ENCODE measurements at places on chromosomes 16 and 17.
A peak's percentile ranks its signal among the peaks of the same experiment; 100 is the strongest.

GRCh38 chr16:49455181-49455990, 81.8 kb downstream of the C16orf78 start:
- DNase-seq, result no peak

DNA sequence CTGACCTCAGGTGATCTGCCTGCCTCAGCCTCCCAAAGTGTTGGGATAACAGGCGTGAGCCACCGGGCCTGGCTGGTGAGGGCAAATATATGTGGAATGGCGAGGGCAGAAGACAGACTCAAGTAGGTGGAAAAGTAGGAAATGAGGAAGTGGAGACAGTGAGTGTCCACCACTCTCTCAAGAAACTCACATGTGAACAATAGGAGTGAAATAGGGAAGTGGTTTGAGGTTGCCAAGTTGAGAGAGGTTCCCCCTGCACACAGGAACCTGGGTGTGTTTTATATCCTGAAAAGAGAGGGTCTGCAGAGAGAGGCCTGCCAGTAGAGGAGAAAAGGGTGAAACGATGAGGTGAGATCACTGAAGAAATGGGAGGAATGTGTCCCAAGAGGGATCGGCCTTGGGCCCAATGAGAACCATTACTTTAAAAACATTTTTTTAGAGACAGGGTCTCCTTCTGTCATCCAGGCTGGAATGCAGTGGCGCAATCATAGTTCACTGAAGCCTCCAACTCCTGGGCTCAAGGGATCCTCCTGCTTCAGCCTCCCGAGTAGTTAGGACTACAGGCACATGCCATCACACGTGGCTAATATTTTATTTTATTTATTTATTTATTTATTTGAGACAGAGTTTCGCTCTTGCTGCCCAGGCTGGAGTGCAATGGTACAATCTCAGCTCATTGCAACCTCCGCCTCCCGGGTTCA, 17.1 kb upstream of the CORO1A start:
- no peak for DNase-seq

GRCh38 chr17:21275047-21275578, 9.4 kb upstream of the MAP2K3 start:
- no peak for DNase-seq

DNA sequence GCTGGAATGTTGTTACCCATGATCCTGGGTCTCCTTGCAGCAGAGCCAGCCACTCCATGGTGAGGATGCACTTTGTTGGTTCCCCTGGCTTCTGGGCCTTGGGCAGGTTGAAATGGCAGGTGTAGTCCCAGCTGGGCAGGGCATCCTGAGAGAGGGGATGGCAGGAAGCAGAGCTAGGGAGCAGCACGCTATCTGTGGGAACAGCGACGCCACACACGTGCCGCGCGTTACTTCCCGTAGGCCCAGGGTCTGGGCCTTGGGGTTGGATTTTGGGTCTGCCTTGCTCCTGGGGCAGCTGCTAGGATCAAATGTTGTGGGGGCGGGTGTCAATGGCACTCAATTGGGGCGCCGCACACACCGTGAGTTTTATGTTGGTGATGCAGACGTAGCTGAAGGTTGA, 368.0 kb downstream of the CPPED1 start:
- no peak for DNase-seq

- DNase-seq, result no peak
Observed at GRCh38 chr17:28460901-28461300, 12.5 kb upstream of the SLC13A2 start.

DNA sequence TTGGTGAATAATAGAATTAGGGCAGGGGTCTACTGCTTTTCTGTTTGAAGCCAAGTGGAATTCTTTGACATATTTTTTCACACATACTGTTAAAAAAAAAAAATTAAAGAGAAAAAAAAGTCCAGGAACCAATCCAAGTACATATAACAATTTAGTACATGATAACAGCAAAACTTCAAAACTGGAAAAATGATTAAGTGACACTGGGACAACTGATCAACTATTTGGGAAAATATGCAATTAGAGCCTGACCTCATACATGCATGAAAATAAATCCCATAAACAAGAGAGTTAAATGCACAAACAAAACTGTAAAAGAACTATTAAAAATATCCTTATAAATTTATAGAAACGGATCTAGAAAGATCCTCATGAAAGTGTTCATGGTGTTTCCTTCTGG, 27.7 kb downstream of the BRIP1 start:
- no peak for DNase-seq

- no peak for DNase-seq
Observed at GRCh38 chr17:12691173-12691572, 25.5 kb downstream of the MYOCD start.

- DNase-seq, result peak; percentile 39
Observed at GRCh38 chr17:79444198-79444597, 166.7 kb downstream of the RBFOX3 start.

DNA sequence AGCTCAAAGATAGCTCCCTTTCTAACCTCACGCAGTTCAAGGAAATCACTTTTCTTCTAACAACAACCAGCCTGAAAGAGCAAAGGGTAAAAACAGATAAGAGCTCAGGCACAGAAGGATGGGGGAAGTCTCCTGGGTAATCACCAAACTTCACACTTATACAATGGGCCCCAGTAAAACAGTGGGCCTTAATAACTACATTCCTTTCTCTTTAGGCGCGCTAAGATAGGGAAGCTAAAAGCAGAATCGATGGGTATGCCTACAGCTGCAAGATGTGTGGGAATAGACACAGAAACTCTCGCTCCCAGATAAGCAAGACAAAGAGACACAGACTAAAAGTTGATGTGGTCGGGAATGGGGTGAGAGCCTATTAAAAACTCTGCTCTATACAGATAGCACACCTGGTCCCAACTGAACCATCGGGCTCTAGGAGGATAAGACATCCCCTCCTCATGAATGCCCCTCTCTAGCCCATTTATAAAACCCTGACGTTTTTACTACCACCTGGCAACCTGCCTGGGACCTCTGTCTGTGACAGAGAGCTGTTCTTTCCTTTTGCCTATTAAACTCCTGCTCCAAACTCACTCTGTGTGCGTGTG, 826 bp downstream of the LYZL6 start:
- no peak for DNase-seq

DNA sequence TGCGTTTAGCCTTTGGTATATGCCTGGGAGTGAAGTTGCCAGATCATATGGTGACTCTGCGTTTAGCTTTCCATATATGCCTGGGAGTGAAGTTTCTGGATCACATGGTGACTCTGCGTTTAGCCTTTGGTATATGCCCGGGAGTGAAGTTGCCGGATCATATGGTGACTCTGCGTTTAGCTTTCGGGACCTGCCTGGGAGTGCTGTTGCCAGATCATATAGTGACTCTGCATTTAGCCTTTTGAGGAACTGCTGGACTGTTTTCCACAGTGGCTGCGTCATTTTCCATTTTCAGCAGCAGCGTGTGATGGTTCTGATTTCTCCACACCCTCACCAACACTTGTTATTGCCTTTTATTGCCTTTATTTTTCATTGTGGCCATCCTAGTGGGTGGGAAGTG, 73.0 kb downstream of the OR1D5 start:
- DNase-seq, result no peak

- DNase-seq, result no peak
Observed at GRCh38 chr17:15267996-15268395, 2.9 kb upstream of the PMP22 start.

DNA sequence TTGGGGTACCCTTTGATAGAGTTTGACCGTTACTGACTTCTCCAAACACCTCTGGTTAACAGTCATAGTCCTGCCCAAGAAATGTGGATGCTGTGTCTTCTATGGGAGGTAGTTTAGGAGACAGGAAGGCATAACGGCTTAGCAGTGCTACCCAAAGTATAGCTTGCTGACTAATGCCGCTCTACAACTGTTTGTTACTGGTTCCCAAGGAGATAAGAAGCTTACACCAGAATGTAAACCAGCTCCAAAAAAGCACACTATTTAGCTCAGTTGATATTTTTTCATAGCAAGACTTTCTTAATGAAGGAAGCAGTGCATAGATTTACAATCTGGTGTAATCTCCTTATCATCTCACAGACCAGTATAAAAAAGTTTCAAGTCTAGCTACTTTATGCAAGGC, 95.7 kb downstream of the HS3ST3B1 start:
- no peak for DNase-seq

GRCh38 chr17:51873302-51873701, 285.2 kb downstream of the CA10 start:
- no peak for DNase-seq

GRCh38 chr16:55889518-55889917, 14.3 kb upstream of the CES5A start:
- DNase-seq, result no peak

- no peak for DNase-seq
Observed at GRCh38 chr17:40980596-40980995, 3.5 kb downstream of the KRT40 start.

GRCh38 chr17:75823257-75824041, 20.8 kb downstream of the UNC13D start:
- DNase-seq, result no peak

GRCh38 chr17:69428252-69428980, 13.9 kb downstream of the MAP2K6 start:
- no peak for DNase-seq

DNA sequence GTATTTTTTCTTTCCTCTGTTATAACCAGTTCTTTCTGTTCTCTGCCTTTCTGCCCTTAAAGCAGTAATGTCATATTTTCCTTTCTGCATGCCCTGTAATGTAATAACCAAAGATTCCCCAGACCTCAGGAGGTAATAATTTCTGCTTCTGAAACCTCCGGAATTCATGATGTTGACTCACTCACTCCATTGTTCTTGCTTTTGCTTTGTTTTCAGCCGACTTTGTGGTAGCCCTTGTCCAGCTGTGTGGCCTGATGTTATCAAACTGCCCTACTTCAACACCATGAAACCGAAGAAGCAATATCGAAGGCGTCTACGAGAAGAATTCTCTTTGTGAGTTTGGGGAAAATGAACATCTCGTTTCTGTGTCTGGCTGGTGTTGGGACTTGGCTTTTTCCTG, 55.9 kb downstream of the CDK12 start:
- DNase-seq, result no peak

DNA sequence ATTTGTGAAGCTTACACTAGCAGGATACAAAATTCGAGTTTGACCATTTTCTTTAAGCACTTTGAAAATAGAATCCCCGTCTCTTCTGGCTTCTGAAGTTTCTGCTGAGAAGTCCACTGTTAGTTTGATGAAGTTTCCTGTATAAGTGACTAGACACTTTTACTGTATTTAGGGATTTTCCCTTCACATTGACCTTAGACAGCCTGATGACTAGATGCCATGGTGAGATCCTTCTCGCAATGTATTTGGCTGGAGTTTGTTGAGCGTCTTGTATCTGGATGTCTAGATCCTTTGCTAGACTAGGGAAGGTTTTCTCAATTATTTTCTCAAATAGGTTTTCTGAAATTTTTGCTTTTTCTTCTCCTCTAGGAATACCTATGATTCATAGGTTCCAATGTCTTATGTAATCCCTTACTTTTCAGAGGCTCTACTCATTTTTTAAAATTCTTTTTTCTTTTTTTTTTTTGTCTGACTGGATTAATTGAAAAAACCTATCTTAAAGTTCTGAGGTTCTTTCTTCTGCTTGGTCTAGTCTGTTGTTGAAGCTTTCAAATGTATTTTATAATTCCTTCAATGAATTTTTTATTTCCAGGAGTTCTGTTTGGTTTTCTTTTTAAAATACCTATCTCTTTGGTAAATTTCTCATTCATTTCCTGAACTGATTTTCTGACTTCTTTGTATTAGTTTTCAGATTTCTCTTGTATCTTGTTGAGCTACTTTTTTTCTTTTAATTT, 63.7 kb upstream of the ABCC11 start:
- no peak for DNase-seq

DNA sequence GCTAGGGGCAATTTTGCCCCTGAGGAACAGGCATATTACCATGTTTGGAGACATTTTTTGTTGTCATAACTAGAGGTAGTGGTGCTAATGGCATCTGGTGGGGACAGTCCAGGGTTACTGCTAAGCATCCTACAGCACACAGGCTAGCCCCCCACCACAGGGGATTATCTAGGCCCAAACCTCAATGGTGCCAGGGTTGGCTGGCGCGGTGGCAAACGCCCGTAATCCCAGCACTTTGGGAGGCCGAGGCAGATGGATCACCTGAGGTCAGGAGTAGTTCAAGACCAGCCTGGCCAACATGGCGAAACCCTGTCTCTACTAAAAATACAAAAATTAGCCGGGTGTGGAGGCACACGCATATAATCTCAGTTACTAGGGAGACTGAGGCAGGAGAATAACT, 15.2 kb downstream of the C1QTNF1 start:
- DNase-seq, result no peak

DNA sequence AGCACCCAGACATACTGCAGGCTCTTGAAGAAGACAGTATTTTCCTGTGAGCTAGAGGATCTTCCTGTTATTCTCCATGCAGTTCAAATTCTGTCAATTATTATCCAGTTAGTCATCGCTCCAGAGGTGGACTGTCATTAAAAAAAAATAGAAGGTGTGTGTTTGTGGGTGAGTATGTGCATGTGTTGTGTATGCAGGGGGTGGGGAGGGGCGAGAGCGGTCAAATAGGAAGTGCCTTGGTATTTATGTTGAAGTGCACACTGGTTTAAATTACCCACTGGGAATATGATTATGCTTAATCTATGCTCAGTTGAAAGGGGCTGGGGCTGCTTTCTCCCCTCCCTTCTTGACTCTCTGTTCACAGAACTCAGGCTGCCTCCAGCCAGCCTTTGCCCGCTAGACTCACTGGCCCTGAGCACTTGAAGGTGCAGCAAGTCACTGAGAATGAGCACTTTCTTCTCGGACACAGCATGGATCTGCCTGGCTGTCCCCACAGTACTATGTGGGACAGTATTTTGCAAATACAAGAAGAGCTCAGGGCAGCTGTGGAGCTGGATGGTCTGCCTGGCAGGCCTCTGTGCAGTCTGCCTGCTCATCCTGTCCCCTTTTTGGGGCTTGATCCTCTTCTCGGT, at the start of gene HSD17B2:
Gene HSD17B2 (plus strand): TSS at position 273 of the 632 bp plus-strand sequence. CDS start 172 bp downstream, at position 445.
- DNase-seq, result no peak

- DNase-seq, result no peak
Observed at GRCh38 chr17:39818358-39819000, 45.6 kb downstream of the IKZF3 start.

DNA sequence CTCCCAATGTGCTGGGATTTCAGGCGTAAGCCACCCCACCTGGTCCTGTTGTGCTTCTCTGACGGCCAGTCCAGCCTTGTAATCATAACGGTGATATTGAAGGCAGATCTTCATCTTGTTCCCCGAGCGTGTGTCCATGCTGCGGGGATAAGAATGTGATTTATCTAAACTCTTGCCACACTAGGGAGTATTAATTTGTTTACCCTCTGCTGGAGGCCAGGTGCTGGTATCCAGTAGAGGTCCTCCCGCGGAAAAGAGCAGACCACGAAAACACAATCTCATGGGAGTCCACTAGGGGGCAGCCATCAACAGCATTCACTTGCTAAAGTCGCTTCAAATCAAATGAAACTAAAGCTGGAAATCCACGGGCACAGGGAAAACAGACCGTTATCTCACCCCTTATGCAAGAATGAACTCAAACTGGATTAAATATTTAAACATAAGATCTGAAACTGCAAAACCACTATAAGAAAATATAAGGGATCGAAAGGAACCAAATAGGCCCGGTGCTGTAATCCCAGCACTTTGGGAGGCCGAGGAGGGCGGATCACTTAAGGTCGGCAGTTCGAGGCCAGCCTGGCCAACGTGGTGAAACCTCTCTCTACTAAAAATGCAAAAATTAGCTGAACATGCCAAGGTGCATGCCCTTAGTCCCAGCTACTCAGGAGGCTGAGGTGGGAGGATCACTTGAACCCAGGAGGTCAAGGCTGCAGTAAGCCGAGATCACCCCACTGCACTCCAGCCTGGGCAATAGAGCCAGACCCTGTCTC, 22.3 kb upstream of the RBBP6 start:
- DNase-seq, result peak; percentile 79

Measured in nephron progenitor cell (in vitro differentiated cells).